T-helper 17 cell (primary cell): ENCODE measurements at places on chromosomes 2 and 18. TPM values are rescaled to one million over a fixed set of nuclear protein-coding genes. Genes with fewer than 3 reads are reported as not detected.

Gene CRYGC
- total RNA-seq, result not detected

Gene HOXD12
- total RNA-seq, result not detected

Gene SDC1
- not detected for total RNA-seq

Gene LIPG
- not detected for total RNA-seq

Gene PRKAG3
- total RNA-seq, result not detected

Gene IMPACT
- total RNA-seq, result 15.2 TPM

Gene DLX1
- total RNA-seq, result not detected

Gene UXS1
- total RNA-seq, result 96.4 TPM

Gene SCYGR5
- total RNA-seq, result not detected

Gene CPS1
- total RNA-seq, result 0.63 TPM

Gene IL37
- not detected for total RNA-seq

Gene SCYGR6
- total RNA-seq, result not detected

Gene ALLC
- not detected for total RNA-seq

Gene CDH19
- total RNA-seq, result not detected

Gene NT5DC4
- total RNA-seq, result not detected

Gene TFCP2L1
- total RNA-seq, result 0.02 TPM

Gene PGAP1
- total RNA-seq, result 17.7 TPM

Gene ESPNL
- total RNA-seq, result not detected

Gene PLCL1
- 27.2 TPM for total RNA-seq

GRCh38 chr2:237195396-237196120, 109.9 kb downstream of the COPS8 start:
- peaks cover 59% of the 10 kb centered on the region for H3K27me3 ChIP-seq
- no peak overlapping the region for H3K4me3 ChIP-seq
- no peak overlapping the region for H3K27ac ChIP-seq
- no peak for DNase-seq
- no peaks in the 10 kb centered on the region for H3K4me1 ChIP-seq
- H3K36me3 ChIP-seq, result no peaks in the 10 kb centered on the region

DNA sequence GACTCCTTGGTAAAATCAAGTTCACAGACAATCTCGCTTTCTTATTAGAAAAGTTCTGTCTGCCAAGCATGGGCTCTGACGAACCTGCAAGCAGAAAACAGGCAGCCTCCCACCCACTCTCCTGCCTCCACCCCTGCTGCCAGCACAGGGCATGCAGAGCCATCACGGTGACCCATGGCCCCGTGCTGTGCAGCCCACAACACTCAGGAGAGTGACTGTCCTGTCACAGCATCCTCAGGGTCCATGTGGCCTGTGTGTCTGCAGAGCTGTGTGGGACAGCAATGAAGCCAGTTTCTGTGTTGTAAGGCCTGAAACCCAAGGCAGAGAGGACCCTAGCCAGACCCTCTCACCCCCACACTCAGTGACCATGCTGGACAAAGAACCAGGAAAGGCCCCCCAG, 46.2 kb downstream of the TFCP2L1 start:
- H3K4me1 ChIP-seq, result no peaks in the 10 kb centered on the region
- peaks cover 32% of the 10 kb centered on the region for H3K27me3 ChIP-seq
- no peaks in the 10 kb centered on the region for H3K36me3 ChIP-seq
- no peak overlapping the region for H3K27ac ChIP-seq

DNA sequence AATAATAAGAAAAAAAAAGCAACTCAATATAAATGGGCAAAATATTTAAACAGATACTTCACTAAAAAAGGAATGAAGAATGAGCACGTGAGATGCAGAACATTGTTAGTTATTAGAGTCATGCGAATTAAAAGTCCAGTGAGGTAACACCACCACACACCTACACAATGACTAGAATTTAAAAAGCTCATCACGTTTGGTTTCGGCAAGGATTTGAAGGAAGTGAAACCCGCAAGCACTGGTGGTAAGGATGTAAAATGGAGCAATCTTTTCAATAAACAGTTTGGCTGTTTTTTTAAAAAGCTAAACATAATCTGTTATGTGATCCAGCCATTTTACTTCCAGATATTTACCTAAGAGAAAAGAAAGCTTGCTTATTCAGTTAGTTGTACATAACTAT, 1181.6 kb upstream of the CELF4 start:
- no peaks in the 10 kb centered on the region for H3K36me3 ChIP-seq
- no peak overlapping the region for H3K27ac ChIP-seq
- DNase-seq, result no peak
- no peak overlapping the region for H3K4me3 ChIP-seq

- no peak overlapping the region for H3K27ac ChIP-seq
- H3K4me1 ChIP-seq, result peaks cover 4% of the 10 kb centered on the region
- H3K4me3 ChIP-seq, result no peak overlapping the region
- H3K36me3 ChIP-seq, result peaks cover 6% of the 10 kb centered on the region
- DNase-seq, result no peak
These were observed 86.0 kb downstream of the FAM210A start for GRCh38 chr18:13640266-13640860.

DNA sequence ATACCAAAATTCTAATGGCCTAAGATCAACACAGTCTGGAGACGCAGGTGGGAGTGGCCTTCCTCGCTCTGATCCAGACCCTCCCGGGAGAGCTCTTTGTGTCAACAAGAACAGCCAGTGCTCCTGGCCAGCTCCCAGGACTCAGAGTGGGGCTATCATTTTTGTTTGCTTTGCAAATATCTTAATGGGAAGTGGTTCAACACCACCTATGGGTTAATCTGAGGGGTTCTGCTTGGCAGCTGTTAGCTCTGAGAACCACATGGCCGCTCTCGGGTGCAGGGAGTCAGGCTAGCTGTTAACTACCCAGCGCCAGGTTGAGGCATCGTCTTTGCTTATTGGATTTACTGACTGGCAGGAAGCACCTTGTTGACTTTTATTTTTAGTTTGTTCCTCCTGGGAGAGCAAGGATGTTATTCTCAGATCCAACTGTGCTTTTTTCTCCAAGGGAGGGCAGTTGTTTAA, 184.8 kb upstream of the SP5 start:
- no peaks in the 10 kb centered on the region for H3K4me1 ChIP-seq
- peaks cover 66% of the 10 kb centered on the region for H3K27me3 ChIP-seq
- DNase-seq, result no peak

- no peak overlapping the region for H3K4me3 ChIP-seq
- H3K36me3 ChIP-seq, result no peaks in the 10 kb centered on the region
- H3K27ac ChIP-seq, result no peak overlapping the region
These were observed 165.9 kb upstream of the CREB1 start for GRCh38 chr2:207363761-207364290.

GRCh38 chr2:120418174-120418787, 72.3 kb downstream of the INHBB start:
- H3K27me3 ChIP-seq, result peaks cover 29% of the 10 kb centered on the region
- no peaks in the 10 kb centered on the region for H3K36me3 ChIP-seq
- DNase-seq, result no peak
- no peaks in the 10 kb centered on the region for H3K4me1 ChIP-seq
- H3K27ac ChIP-seq, result no peak overlapping the region
- H3K4me3 ChIP-seq, result no peak overlapping the region

DNA sequence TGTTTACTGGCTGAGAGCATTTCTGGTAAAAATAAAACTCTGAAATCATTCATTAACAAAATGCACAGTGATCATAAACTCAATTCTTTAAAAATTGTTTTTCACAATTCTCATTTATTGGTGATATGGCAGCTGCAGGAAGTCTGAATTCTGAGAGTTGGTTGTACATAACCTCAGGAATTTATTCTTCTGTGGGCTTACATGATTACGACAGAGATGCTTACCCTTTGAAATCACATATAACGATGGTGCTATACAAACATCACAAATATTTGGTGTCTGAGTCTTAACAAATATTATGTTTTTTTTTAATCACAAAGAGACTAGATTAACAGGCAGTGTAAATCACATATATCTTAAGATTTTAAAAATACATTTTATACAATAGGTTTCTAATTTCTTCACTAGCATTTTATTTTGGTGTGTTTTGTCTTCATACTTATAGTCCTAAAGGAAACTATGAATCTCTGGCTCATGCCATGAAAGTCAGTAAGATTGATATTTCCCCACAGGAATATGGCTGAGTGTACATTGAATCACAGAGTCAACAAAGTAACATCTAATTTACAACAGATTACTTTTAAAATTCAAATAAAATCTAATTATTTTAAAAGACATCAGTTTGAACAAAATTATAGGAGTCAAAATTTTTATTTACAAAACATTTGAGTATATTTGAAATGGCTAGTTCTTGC, 318.8 kb upstream of the THUMPD2 start:
- no peak for DNase-seq
- no peaks in the 10 kb centered on the region for H3K36me3 ChIP-seq
- no peak overlapping the region for H3K4me3 ChIP-seq

DNA sequence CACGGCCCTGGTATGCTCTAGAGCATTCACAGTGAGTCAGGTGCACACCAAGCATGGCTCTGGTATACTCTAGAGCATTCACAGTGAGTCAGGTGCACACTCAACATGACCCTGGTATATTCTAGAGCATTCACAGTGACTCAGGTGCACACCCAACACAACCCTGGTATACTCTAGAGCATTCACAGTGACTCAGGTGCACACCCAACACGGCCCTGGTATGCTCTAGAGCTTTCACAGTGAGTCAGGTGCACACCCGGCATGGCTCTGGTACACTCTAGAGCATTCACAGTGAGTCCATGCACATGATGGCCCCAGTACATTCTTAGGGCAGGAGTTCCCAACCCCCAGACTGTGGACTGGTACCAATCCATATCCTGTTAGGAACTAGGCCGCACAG, 158.1 kb downstream of the EIPR1 start:
- no peaks in the 10 kb centered on the region for H3K36me3 ChIP-seq
- H3K4me1 ChIP-seq, result peaks cover 40% of the 10 kb centered on the region
- H3K4me3 ChIP-seq, result no peak overlapping the region
- peak overlapping the region; percentile 61 for H3K27ac ChIP-seq

- H3K4me1 ChIP-seq, result no peaks in the 10 kb centered on the region
- no peak overlapping the region for H3K27ac ChIP-seq
- H3K36me3 ChIP-seq, result no peaks in the 10 kb centered on the region
- H3K4me3 ChIP-seq, result no peak overlapping the region
These were observed 19.0 kb downstream of the IDH1 start for GRCh38 chr2:208235860-208236259.

- no peak within 1 kb of the TSS for H3K27ac ChIP-seq
- peaks cover 26% of the 10 kb centered on the region for H3K4me1 ChIP-seq
- H3K4me3 ChIP-seq, result peak within 1 kb of the TSS; percentile 71
- peaks cover 3% of the 10 kb centered on the region for H3K36me3 ChIP-seq
- H3K27me3 ChIP-seq, result peaks cover 83% of the 10 kb centered on the region
These were observed at the start of gene RAX for GRCh38 chr18:59272891-59273758. TSS of gene RAX (minus strand) at chr18:59273454. CDS start at chr18:59273206, 248 bp downstream.

- no peak overlapping the region for H3K27ac ChIP-seq
- DNase-seq, result no peak
- H3K4me3 ChIP-seq, result no peak overlapping the region
- H3K36me3 ChIP-seq, result peaks cover 5% of the 10 kb centered on the region
These were observed 4.3 kb downstream of the ITPRIPL1 start for GRCh38 chr2:96329456-96329855.

DNA sequence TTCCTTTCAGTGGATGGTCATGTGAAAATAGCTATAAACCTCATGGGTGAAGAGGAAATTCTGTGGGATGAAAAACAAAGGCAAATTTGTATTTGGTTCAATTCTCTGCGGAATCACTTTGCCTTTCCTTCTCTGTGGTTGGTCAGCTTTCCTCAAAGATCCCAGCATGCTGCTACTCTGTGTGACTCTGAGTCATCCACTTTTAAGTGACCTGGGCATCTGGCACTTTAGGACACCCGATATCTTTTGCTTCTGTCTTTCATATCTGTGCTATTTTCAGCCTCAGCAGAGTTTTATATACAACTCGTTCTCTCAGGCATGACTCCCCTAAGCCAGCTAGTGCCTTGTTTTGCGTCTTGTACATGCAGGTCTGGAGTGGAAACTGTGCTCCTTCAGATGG, 217.0 kb upstream of the PIEZO2 start:
- H3K36me3 ChIP-seq, result no peaks in the 10 kb centered on the region
- H3K4me1 ChIP-seq, result no peaks in the 10 kb centered on the region
- H3K27ac ChIP-seq, result no peak overlapping the region
- H3K4me3 ChIP-seq, result no peak overlapping the region
- no peak for DNase-seq
- H3K27me3 ChIP-seq, result peaks cover 14% of the 10 kb centered on the region

- H3K4me1 ChIP-seq, result no peaks in the 10 kb centered on the region
- H3K27me3 ChIP-seq, result no peaks in the 10 kb centered on the region
- H3K4me3 ChIP-seq, result no peak overlapping the region
- H3K27ac ChIP-seq, result no peak overlapping the region
These were observed 396.8 kb downstream of the NCKAP5 start for GRCh38 chr2:133171393-133172004.

DNA sequence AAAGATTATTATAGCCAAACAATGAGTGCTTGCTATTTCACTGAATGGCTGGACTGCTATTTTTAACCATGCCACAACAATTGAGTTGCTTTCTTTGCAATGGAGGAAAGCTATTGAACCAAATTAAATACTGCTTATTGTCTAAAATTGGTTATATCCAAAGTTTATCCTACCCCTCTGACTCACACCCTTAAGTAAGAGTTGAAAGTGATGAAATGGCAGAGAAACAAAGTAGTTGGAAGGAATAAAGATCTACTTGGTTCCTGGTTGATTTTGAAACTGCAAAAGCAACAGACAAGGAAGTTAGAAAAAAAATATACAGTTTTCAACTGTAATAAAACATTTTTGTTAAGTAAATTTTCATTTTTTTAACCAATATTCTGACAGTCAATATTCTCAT, 47.5 kb downstream of the EML4 start:
- H3K27ac ChIP-seq, result peak overlapping the region; percentile 75
- no peaks in the 10 kb centered on the region for H3K36me3 ChIP-seq
- H3K27me3 ChIP-seq, result no peaks in the 10 kb centered on the region

DNA sequence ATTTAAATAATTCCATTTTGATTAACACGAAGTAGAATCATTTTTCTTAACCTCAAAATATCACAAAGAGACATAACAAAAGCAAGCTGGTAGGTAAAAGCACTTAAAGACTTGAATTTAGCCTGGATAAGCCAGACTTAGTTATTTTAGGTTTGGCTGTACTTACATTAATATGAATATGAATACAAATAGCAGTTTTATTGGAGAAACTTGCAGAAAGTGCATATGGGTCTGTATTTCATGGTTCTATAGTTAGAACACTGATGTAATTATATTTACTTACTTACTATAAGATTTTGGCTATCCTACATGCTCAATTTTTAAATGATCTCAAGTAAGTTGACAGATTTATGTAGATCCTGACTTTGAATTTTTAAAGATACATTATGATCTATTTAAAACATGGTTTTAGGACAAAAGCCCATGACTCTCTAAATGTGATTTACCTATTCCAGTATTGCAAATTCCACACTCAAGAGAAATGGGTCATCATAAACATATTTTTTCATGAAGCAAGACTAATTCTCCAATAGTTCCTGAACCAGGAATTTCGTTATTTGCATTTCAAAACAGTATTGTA, 1575.4 kb upstream of the NXPH2 start:
- H3K4me3 ChIP-seq, result no peak overlapping the region
- DNase-seq, result no peak
- H3K27me3 ChIP-seq, result no peaks in the 10 kb centered on the region
- no peaks in the 10 kb centered on the region for H3K4me1 ChIP-seq
- H3K36me3 ChIP-seq, result no peaks in the 10 kb centered on the region

- DNase-seq, result no peak
- no peaks in the 10 kb centered on the region for H3K27me3 ChIP-seq
- H3K27ac ChIP-seq, result no peak overlapping the region
- H3K36me3 ChIP-seq, result peaks cover 13% of the 10 kb centered on the region
These were observed 13.3 kb downstream of the SLC66A2 start for GRCh38 chr18:79938196-79938595.
